ENCODE measurements at places on chromosomes 2 and 18.

DNA sequence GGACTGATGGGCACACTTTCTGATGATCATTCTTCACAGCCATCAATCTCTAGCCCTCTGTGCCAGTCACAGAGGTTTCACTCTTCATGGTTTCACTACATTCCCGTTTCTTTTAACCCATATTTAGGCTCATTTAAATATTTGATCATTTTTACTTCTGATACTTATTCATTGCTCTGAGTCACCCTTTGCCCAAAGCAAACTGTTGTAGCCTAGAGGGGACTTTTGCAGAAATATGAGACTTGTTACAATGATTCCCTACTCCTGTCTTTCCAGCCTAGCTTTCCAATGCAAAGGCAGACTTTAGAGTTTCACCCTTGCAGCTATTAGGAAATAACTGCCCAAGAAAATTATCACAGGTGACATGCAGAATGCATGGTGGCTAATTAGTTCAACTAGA lies 444.2 kb downstream of the PTPRM start:
- no peak for DNase-seq
- H3K27me3 ChIP-seq: no peaks in the 10 kb centered on the region
- H3K27ac ChIP-seq: no peak overlapping the region
- no peaks in the 10 kb centered on the region for H3K4me1 ChIP-seq
- H3K4me3 ChIP-seq: no peak overlapping the region

DNA sequence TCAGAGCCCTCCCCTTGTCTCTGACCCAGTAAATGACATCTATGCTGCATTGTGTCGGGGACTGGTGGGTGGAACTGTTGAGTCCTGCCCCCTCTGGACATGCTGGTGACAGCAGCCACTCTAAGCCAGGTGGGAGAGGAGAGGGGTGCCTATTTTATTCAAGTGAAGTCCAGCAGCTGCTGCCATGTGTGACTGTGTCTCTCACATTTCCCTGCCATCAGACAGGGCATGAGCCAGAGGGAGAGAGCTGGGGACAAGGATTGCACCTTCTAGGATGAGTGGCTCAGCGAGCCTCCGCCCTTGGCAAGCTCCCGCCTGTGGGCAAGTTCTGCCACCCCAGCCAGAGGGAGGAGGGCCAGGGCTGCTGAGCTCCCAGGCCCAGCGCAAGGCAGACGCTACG lies 13.7 kb downstream of the NGEF start:
- no peaks in the 10 kb centered on the region for H3K27me3 ChIP-seq
- H3K27ac ChIP-seq: no peak overlapping the region
- no peaks in the 10 kb centered on the region for H3K4me1 ChIP-seq

GRCh38 chr2:140295767-140296166 lies 1515.6 kb upstream of the NXPH2 start:
- no peaks in the 10 kb centered on the region for H3K27me3 ChIP-seq
- no peak for DNase-seq
- no peak overlapping the region for H3K27ac ChIP-seq
- H3K4me3 ChIP-seq: no peak overlapping the region
- H3K36me3 ChIP-seq: no peaks in the 10 kb centered on the region

GRCh38 chr2:2707206-2707991 lies 376.3 kb upstream of the MYT1L start:
- no peaks in the 10 kb centered on the region for H3K27me3 ChIP-seq
- no peaks in the 10 kb centered on the region for H3K36me3 ChIP-seq
- no peak for DNase-seq
- H3K4me1 ChIP-seq: no peaks in the 10 kb centered on the region
- no peak overlapping the region for H3K4me3 ChIP-seq
- no peak overlapping the region for H3K27ac ChIP-seq

DNA sequence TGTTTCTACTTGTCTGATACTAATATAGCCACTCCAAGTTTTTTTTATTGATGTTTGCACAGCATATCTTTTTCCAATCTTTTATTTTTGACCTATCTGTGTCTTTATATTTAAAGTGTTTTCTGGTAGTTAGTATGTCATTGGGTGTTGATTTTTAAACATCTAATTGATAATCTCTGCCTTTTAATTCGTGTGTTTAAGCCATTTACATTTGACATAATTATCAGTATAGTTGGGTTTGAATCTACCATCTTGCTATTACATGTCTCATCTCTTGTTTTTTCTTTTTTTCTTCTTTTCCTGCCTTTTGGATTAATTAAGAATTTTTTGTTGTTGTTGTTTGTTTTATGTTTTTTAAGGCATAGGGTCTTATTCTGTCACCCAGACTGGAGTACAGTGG lies 44.2 kb downstream of the TAF1B start:
- H3K4me1 ChIP-seq: no peaks in the 10 kb centered on the region
- H3K4me3 ChIP-seq: no peak overlapping the region
- no peak for DNase-seq
- H3K27me3 ChIP-seq: no peaks in the 10 kb centered on the region

DNA sequence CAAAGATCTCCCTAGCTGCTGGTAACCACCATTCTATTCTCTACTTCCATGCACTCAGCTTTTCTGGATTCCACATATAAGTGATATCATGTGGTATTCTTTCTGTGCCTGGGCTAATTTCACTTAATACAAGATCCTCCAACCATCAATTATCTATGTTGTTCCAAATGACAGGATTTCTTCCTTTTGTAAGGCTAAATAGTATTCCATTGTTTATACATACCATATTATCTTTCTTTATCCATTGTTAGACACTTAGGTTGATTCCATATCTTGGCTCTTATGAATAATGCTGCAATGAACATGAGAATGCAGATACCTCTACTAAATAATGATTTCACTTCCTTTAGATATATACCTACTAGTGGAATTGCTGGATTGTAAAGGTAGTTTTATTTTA lies 66.2 kb downstream of the ROCK2 start:
- no peak overlapping the region for H3K27ac ChIP-seq
- no peaks in the 10 kb centered on the region for H3K27me3 ChIP-seq

- H3K36me3 ChIP-seq: no peaks in the 10 kb centered on the region
- no peak overlapping the region for H3K27ac ChIP-seq
- DNase-seq: no peak
- H3K27me3 ChIP-seq: no peaks in the 10 kb centered on the region
These were observed 421.5 kb upstream of the POU3F3 start for GRCh38 chr2:104432401-104432800.

GRCh38 chr18:51195086-51195450 lies 2.4 kb downstream of the MEX3C start:
- peaks cover 24% of the 10 kb centered on the region for H3K4me1 ChIP-seq
- no peaks in the 10 kb centered on the region for H3K27me3 ChIP-seq
- H3K27ac ChIP-seq: peak overlapping the region; percentile 99
- DNase-seq: no peak
- no peaks in the 10 kb centered on the region for H3K36me3 ChIP-seq

- no peaks in the 10 kb centered on the region for H3K27me3 ChIP-seq
- H3K4me3 ChIP-seq: no peak overlapping the region
- H3K36me3 ChIP-seq: no peaks in the 10 kb centered on the region
- no peaks in the 10 kb centered on the region for H3K4me1 ChIP-seq
These were observed 107.7 kb upstream of the CDC42EP3 start for GRCh38 chr2:37779139-37779538.

- DNase-seq: no peak
- H3K4me1 ChIP-seq: no peaks in the 10 kb centered on the region
- no peak overlapping the region for H3K4me3 ChIP-seq
These were observed 50.2 kb upstream of the OSR1 start for GRCh38 chr2:19408592-19408991.

DNA sequence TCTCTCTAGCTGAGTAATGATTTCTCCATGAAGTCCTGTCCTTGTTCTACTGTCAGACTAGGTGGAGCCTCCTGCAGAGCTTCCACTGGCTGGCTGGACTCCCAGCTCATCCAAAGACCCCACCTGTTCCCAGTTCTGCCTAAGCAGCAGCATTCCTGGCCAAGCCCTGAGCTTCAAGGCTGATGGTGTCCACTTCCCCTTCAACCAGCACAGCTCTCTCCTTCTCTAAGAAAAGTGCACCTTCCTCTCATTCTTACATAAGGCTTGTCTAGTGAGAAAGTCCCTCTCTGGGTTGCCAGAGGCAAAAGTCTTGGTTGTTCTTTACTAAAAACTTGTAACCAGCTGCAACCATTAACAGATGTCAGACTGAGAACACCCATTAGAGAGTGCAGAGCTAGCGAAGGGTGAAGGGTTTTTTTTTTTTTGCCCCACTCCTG lies 58.9 kb downstream of the CXCR4 start:
- no peaks in the 10 kb centered on the region for H3K36me3 ChIP-seq
- no peaks in the 10 kb centered on the region for H3K4me1 ChIP-seq
- no peaks in the 10 kb centered on the region for H3K27me3 ChIP-seq
- DNase-seq: no peak
- H3K27ac ChIP-seq: no peak overlapping the region

DNA sequence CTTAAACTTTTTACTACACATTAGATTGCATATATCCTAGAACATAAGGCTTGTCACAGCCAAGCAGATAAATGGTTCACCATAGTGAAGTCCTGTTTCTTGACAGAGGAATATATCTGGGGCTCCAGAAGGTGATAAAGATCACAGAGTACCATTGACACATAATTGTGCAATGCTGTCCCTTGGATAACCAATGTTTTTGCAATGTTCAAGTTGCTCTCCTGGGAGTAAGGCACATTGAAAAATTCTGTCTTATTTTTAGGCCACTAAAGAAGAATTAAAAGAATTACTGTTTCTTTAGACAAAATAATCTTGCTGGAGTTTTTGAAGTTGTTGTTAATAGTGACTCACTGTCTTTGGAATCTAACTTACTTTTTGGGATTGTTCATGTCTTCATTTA lies 1132.8 kb downstream of the LRP1B start:
- H3K4me1 ChIP-seq: no peaks in the 10 kb centered on the region
- no peaks in the 10 kb centered on the region for H3K36me3 ChIP-seq
- no peaks in the 10 kb centered on the region for H3K27me3 ChIP-seq
- no peak overlapping the region for H3K4me3 ChIP-seq

- H3K27ac ChIP-seq: no peak overlapping the region
- H3K27me3 ChIP-seq: no peaks in the 10 kb centered on the region
- H3K36me3 ChIP-seq: no peaks in the 10 kb centered on the region
- DNase-seq: no peak
- H3K4me3 ChIP-seq: no peak overlapping the region
- H3K4me1 ChIP-seq: no peaks in the 10 kb centered on the region
These were observed 39.1 kb downstream of the TMEFF2 start for GRCh38 chr2:192155511-192156118.
